ENCODE measurements at places on chromosomes 2 and 18.

GRCh38 chr18:31592506-31593157 is 955 bp downstream of the TTR start:
- DNase-seq: no peak

- DNase-seq: no peak
These were observed at the start of gene C2orf80 for GRCh38 chr2:208189810-208190503. TSS of gene C2orf80 (minus strand) at chr2:208190030. CDS start at chr2:208186986, 3,044 bp downstream.

DNA sequence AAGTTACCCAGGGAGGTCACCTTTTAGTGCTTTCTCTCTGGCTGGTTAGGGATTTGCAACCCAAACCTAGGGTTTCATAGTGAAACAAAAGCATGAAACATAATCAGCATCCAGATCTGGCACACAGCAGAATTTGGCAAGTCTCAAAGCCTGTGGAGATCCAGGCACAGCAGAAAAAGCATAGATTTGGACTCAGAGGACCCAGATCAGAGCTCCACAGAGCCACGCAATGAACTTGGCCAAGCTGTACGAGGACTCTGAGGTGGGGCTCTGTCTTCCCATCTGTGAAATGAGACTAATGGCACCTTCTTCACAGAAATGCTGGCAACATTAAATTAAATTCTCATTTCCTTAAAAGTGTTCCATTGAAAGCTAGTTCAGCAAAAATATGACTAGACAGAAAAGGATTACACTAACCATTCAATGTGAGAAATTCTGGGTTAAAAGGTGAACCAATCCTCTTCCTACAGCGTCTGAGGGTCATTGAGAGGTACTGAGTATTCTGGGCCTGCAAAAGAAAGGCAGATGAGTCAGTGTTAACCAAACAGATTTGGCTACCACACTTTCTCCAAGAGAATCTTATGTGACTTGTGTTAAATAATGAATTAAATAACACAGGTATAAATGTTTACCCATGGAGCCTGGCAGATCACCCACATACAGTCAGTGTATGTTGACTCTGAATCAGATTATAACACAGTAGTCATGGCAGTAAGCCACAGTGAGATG is 266.3 kb downstream of the MREG start:
- DNase-seq: no peak

GRCh38 chr2:37890893-37891495 is 34.1 kb upstream of the RMDN2 start:
- DNase-seq: peak; percentile 87

- DNase-seq: no peak
These were observed 88.6 kb upstream of the EML6 start for GRCh38 chr2:54634564-54635511.

GRCh38 chr18:48546396-48546795 is 7.6 kb downstream of the CTIF start:
- no peak for DNase-seq

GRCh38 chr18:29912351-29912750 is 1130.2 kb downstream of the DSC3 start:
- peak; percentile 23 for DNase-seq

GRCh38 chr2:111659361-111660333 is 224.3 kb downstream of the ANAPC1 start:
- DNase-seq: no peak

GRCh38 chr18:41324020-41324791 is 630.8 kb upstream of the PIK3C3 start:
- DNase-seq: no peak

DNA sequence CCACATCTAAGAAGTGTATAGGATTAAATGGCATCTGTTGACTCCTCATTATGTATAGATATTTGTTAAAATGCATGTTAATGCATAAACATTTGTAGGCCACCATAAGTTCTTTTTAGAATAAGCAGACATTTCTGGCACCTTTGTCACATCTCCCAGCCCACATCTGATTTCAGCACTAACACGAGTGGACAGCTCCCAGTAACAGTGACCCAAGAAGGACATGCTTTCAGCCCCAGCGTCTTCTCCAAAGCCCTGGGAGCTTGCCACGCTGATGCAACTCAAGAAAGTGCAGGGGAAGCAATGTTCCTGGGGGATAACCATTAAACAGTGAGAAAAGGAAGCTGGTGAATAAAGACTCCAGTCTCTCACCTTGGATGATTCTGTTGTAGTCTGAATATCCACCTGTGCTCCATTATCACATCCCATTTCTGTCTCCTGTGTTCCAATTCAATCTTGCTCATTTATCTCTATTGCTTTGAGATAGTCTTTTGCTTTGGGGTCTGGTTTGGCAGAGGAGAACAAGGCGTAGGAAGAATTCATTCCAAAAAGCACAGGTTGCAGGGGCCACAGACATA is 182.6 kb upstream of the THSD7B start:
- no peak for DNase-seq

- DNase-seq: no peak
These were observed 38.1 kb downstream of the LDLRAD4 start for GRCh38 chr18:13256444-13257305.

- DNase-seq: no peak
These were observed 235.6 kb downstream of the RNF152 start for GRCh38 chr18:61657066-61657732.

DNA sequence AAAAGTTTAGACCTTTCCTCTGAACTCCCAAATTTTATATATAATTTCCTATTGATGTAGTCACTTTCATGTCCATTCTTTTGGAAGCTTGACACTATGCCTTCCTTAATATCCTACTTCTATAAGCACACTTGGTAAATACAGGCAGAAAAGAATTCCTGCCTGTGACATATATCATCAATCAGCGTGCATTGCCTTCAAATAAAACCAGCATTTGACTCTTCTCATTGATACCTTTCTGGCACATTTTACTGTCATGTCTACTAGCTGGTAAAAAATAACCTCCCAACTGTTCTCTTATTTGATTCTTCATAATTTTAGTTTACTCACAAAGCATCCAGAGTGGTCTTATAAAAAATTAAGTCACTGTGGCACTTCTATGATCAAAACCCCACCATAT is 693.5 kb downstream of the CBLN2 start:
- no peak for DNase-seq

DNA sequence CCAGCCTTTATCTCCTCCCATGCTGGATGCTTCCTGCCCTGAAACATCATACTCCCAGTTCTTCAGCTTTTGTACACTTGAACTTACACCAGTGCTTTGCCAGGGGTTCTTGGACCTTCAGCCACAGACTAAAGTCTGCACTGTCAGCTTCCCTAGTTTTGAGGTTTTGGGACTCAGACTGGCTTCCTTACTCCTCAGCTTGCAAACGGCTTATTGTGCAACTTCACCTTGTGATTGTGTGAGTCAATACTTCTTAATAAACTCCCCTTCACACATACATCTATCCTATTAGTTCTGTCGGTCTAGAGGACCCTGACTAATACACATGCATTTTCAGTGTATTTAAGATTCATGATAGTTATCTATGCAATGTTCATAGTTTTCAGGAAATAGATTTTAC is 35.8 kb upstream of the ZNF804A start:
- no peak for DNase-seq

- DNase-seq: no peak
These were observed 612.1 kb downstream of the KCNJ3 start for GRCh38 chr2:155310589-155310988.

DNA sequence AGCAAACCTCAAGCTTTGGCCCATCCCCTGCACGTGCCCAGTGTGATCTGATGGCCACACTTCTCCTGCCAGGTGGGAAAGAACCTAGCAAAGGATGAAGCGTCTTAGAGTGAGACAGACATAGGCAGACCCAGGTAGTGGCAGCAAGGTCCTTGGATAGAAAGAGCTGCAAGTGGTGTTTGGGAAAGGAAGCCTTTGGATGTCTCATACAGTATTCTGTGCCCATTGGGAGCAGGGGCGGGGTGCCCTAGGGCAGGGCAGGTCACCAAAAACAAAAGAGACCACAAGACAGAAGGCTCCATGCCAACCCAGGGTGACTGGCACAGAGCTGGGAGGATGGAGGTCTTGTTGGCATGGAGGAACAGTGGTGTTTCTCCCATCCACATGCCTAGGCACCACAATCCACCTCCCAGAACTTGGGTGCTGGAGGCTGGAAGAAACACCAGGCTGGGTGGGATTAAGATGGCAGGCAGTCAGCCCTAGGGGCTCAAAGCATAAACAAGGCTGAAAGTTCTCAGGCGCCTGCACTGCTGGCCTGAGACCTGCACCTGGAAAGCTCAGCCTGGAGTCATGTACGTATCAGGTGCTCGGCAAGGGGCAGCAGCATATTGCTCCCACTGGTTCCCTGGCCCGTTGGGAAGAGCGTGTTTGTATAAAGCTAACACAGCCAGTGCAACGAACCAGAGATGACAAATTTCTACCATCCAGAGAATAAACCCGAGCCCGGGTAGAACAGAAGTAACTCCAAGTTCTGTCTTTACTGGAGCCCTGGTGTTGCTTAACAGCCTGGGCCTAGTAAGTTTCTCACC is 52.9 kb downstream of the CRACDL start:
- no peak for DNase-seq

DNA sequence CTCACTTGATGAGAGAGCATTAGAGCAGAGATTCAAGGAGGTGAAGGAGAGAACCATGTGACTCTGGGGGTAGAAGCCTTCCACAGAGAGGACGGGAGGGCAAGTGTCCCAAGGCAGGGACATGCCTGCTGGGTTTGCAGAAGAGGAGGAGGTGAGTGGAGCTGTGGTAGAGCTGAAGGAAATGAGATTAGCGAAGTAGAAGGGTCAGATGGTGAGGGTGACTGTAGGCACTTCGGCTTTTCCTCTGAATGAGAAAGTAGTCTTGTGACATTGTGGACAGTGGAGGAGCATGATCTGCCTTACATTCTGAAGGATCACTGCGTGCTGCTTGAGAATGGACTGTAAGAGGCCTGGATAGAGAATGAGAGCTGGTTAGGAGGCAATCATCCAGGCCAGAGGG is 126.0 kb downstream of the NXPH2 start:
- DNase-seq: no peak

- DNase-seq: no peak
These were observed 213.5 kb upstream of the RND3 start for GRCh38 chr2:150700666-150701580.

DNA sequence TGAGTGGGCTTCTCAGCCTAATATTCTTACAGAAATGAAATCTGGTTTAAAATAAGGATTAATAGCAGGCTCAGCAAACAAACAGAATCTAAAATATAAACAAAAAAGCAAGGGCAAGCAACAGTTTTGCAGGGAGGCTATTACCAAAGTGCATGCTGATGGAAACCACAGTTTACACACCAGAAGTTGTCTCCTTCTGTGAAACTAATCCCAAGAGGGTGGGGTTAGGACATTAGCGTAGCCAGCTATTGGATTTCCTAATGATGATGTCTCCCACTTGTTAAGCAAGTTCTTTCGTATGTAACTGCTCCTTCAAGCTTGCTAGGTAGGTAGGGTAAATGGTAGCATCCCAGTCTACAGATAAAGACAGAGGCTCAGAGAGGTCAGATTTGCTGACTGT is 65.0 kb upstream of the TSPYL6 start:
- DNase-seq: no peak

DNA sequence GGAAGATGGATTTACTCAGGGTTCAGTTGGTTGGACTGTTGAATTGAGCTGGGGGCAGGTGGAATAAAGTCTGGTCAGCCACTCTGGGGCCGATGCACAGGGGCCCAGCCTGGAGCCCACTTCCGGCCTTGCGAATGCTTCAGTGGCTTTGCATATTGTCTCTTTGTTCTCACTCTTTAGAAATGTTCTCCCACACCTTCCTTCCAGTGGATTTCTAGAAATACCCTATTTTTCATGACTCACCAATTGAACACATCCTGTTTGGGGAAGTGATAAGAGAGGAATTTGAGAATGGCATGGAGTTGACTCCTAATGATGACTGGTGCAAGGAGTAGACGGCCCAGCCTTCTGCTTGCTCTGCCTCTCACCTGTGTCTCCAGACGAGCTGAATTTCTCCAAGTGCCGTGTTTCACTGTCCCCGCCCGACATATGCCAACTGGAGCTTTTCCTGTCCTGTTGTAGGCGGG is 28.1 kb downstream of the ASAP2 start:
- DNase-seq: no peak

- DNase-seq: peak; percentile 37
These were observed 626.7 kb upstream of the SALL3 start for GRCh38 chr18:78352910-78353309.

DNA sequence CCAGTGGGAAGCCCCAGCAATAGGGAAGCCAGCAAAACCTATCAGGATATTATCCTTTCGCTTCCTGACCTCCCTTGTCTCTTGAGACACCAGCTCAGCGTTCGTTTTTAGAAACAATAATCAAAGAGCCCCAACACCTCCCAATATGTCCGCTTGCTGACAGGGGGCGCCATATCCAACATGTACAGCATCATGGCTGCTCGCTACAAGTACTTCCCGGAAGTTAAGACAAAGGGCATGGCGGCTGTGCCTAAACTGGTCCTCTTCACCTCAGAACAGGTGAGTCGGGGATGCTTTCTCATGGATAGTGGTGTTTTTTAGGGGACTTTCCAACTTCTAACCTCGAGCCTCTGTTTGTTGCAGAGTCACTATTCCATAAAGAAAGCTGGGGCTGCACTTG is 28.7 kb downstream of the GAD1 start:
- peak; percentile 55 for DNase-seq

DNA sequence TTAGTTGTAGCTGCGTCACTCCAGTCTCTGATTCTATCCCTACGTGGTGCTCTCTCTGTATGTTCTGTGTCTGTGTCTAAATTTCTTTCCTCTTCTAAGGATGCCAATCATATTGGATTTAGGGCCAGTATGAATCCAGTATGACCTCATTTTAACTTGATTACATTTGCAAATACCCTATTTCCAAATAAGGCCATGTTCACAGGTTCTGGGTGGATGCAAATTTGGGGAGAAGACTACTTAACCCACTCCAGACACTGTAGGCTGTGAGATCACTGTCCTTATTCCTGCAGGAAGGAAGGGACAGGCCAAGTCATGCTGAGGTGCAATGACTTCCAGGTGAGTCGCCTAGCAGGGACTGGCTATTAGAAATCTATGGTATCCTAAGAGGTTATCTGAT is 272.2 kb downstream of the CELF4 start:
- DNase-seq: no peak

Measured in WERI-Rb-1 (cell line).